ELF-1 (cell line): ENCODE measurements at places on chromosomes 1 and 21.

- no peak for DNase-seq
These were observed 91.4 kb upstream of the DEPDC1 start for GRCh38 chr1:68588304-68588703.

DNA sequence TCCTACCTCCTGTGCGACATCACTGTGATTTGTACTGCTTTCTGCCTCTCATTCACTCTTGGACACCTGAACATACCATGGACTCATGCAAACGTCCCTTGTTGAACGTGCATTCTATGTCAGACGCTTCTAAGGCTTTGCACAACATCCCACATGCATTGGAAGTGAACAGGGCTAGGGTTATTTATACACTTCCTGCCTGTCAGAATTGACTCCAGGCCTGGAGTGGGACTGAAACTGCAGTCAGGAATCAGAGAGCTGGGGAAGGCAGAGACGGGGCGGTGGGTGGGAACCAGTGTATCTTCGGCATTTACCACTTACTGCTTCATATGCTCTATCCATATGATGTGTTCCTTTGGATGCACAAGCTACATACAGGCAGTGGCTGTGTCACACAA, 81.4 kb upstream of the GALNT2 start:
- no peak for DNase-seq

DNA sequence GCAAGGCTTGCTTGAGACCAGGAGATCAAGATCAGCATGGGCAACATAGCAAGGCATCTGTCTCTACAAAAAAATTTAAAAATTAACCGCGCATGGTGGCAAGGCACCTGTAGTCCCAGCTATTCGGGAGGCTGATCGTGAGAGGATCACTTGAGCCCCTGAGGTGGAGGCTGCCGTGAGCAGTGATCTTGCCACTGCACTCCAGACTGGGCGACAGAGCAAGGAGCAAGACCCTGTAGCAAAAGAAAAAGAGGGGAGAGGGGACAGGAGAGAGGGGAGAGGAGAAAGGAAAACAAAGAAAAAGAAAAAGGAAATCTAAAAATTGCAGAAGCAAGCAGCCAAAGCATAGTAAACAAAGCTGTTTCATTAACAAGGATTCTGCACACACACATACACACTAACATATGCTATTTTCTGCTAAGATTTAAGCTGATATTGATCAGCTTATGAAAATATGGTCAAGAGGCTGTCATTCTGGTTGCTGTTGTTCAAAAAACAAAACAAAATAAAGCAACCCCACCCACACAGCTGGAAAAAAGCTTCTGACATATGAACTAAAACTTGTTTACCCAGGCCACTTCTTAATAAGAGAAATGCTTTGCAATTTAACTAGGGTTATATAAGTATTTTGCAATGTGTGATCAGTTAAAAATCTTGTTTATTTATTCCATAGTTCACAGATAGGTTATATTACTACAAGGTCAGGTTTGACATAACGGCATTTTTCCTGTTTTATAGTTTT, 1.8 kb downstream of the ARNT start:
- DNase-seq: no peak

GRCh38 chr1:145964328-145965118, at the start of the genes ANKRD34A and POLR3GL:
ANKRD34A (minus strand) TSS chr1:145964575; CDS start chr1:145961759, 2,816 bp downstream.
POLR3GL (plus strand) TSS chr1:145964690; CDS start chr1:145974866, 10,176 bp downstream.
- DNase-seq: peak; percentile 99

DNA sequence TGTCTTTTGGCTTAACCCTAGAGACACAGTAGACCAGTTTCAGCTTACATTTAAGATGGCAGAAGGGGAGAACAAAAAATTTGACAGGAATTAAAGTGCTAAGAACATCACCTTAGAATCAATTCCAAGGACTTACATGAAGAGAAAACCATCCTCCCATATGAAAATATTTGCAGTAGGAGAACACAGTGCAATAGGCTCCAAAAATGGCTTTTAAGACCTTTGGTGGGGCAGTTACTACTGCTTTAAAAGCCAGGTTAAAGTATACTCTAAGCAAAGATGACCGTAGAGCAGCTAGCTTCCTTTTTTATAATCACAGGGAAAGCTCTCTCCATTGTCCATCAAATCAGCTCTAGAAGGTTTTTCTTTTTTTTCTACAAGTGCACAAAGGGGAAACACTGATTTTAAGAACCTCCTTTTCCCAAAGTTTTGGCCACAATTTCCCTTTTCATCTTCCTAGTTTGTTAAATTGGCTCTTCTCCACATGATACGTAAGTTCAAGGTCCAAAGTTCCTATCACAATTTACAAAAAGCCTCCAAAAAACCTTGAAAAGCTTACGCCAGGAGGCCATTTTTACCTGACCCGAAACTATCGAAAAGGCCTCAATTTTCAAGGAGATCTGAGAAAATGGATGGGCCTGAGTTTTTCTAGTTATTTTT, 3.3 kb downstream of the TXNIP start:
- no peak for DNase-seq

DNA sequence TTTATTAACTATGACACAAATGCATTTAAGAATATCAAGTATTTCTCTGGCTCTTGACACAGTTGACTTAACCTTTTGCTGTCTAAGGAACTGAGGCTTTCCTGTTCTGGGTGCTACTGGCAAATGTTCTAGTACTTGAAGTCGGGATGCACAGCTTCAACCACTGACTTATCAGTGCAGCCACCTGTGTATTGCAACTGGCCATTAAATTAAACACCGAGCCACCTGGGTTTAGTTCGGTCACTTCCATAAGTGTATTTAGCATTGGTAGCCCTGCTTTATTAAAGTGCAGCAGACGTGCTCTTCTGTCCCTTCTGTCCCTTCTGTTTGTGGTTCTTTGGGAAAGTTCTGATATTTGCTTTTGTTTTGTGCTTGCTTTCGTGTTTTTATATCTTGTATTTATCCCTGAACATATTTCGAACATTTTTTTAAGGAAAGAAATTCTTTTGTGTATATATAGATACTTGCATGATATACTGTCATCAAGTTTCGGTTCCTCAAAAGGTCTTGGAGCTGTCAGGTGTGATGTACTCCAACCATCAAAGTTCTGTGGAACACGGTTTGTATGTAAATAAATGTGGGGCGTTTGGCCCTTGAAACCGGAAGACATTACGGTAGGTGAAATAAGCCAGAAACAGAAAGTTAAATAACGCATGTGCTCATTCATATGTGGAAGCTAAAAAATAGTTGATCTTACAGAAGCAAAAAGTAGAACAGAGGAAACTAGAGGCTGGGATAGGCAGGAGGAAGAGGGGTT, 297.9 kb upstream of the GREM2 start:
- no peak for DNase-seq

DNA sequence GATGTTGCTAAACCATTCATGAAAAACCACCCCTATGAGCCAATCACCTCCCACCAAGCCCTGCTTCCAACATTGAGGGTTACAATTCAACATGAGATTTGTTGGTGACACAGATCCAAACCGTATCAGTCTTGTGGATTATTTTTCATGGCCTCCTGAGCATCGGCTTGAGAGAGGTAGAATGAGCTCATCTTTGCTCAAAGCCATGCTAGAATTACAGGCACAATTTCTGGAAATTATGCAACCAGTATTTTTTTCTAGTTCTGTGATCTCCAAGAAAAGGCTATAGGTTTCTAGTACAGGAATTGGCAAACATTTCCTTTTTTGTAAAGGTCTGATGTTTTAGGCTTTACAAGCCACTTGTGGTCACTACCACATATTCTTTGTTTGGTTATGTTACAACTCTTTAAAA, 219.4 kb downstream of the DUSP10 start:
- DNase-seq: no peak

DNA sequence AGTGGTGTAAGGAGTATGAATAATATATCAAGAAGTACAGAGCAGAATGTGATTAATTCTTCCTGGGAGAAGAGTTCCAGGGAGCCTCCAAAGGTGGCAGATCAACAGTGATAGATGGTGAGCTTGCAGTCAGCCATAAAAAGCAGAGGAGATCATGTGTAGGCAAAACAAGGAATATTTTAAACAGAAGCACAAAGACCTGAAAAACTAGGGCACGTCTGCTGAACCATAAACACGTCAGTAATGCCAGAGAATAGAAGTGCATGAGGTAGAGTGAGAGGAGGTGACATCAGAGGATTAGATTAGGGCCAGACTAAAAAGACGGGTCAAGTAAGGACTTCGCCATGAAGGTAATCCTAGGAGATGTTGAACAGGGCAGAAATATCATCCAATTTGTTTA, 151.8 kb downstream of the EIF4G3 start:
- no peak for DNase-seq
